ENCODE measurements at places on chromosomes 7 and 10.

- no peak for DNase-seq
These were observed 122.9 kb downstream of the LYZL1 start for GRCh38 chr10:29411666-29412315.

GRCh38 chr7:32104766-32105165, 34.6 kb upstream of the PDE1C start:
- no peak for DNase-seq

DNA sequence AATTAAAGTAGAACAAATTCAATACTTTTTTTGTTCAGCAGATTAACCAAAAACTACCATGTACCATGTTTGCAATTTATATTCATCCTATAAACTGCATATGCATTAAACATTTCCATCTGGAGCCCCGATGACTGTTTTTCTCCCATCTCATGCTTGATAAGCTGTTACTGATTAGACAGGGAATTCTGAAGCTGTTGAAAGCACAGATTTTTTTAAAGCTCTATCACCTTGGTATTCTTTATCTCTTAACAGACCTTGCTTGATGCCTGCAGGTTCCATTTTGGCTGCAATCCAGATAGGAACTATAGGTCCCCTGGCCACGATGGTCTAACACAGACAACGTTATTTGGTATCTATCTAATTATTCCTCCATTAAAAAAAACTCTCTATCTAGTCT, 961.7 kb downstream of the CNTNAP2 start:
- no peak for DNase-seq

- DNase-seq, result no peak
These were observed 70.6 kb downstream of the MCMBP start for GRCh38 chr10:119801998-119802538.

DNA sequence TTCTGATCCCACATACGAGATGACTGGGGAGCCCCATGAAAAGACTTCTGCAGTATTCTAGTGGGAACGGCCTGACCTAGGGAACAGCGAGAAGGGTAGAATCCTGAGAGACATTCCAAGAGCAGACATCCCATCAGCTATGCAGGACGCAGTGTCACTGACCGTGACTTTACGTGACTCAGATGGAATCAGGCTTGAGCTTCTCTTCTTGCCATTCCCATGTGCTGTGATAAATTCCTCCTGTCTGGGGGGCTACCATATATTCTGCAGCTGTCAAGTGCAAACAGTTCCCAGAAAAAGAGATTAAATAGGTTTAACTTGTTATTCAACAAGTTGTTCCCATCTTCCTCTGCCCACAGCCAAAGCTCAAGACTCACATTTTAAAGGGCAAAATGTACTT, 73.1 kb upstream of the PDE1C start:
- DNase-seq, result no peak
